HT1080 (cell line): ENCODE measurements at places on chromosomes 3 and 15. TPM values are rescaled to one million over a fixed set of nuclear protein-coding genes. Genes with fewer than 3 reads are reported as not detected.

DNA sequence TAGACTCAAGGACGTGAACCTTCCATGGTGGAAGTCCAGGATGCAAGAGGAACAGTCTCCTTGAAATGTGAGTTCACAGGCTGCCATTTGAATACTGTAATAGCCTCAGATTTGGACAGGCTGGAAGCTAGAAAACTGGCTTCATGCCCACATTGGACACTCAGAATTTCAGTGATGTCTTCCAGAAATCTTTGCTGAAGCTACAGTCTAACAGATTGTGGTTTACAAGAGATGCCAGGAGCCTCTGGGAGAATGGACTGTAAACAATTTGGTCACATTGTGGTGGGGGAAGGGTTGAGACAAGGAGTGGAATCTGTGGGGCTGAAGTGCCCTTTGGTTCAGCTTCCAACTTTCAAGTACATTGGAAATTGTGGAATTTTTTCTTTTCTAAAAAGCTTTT, 252.0 kb upstream of the PROK2 start:
- no peak for DNase-seq

- no peak for DNase-seq
Measured at GRCh38 chr3:137046747-137047146, 89.0 kb downstream of the IL20RB start.

DNA sequence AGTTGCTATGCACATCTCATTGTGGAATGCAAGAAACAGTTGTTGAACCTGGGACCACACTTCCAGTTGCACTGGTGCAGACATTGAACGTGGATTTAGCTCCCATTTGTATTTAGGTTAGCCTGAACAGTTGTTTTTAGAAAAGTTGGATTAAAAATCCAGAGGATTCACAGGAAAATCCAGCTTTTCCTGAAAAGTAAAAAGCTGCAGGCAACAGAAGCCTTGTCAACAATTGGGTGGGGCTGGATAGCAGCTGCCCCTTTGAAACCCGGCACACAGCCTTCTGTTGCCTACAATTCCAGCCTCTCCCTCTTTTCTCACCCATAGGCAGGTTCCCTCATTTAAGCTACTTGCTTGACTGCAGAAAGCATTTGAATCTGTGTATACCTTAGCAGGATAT, 165.3 kb upstream of the TBL1XR1 start:
- DNase-seq: no peak

GRCh38 chr3:9715764-9716437, 12.3 kb downstream of the CPNE9 start:
- peak; percentile 91 for DNase-seq

GRCh38 chr3:181698263-181698954, 13.3 kb upstream of the SOX2 start:
- DNase-seq: no peak

- DNase-seq: no peak
Measured at GRCh38 chr3:112654979-112655378, 14.0 kb upstream of the CCDC80 start.

CASR gene
- total RNA-seq: not detected in 2 replicates

MAP4 gene
- total RNA-seq: 48.7 and 60.0 TPM in 2 replicates

LYZL4 gene
- total RNA-seq: not detected in 2 replicates

TUSC7 gene
- total RNA-seq: not detected in 2 replicates
